ENCODE measurements at places on chromosomes 4 and X.

- no peak for DNase-seq
Measured at GRCh38 chr4:26866781-26867180, 6.1 kb downstream of the STIM2 start.

DNA sequence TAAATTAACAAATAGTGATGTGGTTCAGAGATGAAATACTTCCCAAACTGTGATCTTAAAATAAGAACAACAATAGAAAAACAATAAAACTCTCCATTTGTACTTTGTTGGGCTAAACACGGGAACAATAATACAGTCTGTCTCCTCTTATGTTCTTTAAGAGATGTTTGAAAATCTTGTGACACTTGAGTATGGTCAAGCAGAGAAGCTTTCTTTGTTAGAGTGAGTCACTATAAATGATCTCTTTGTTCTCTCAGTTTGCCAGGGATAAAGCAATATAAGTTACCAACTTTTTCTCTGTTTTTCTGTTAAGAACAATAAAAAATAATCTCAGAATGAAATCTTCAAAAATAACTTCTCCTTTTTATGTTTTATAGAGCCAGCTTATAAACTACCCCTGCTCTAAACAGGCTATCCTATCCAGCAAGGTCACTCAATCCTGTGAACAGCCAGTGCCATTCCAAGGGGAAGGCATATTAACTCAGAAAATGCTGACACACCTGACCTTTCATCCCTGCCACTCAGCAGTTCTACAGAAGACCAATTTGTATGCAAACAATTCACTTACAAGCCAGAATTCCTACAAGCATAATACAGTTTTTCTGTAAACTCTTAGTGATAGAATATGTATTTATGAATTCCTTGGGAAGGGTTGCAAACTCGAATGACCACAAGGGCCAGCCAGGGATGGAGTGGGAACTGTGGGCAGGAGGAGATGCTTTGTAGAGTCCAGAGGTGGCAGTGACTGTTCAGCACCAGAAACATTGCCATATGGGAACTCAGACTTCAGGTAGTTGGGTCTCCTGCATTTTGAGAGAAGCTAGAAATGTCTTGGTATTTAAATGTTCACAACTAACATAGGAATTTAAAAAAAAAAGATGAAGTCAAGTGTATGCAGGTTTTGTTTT, 52.2 kb downstream of the AFM start:
- no peak for DNase-seq

DNA sequence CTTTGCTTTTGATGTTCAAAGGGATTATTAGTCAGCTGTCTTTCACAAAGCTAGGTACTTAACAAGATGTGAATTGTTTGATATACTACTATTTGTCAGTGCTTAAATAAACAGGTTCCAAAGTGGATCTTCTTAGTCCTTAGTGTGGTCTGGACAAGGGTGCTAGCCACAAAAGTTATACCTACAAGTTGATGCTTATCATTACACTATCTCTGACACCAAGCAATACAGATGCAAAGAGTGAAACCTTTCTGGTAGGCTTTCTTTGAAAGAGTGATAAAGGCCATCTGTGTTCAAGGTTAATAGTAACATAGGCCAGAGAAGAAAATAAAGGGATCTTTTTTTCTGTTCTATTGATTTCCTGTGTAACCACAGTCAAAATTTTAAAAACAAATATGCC, 12.2 kb upstream of the RBPJ start:
- DNase-seq = no peak

GRCh38 chr4:122821092-122821491, 5.5 kb upstream of the FGF2 start:
- DNase-seq = no peak

- no peak for DNase-seq
Measured at GRCh38 chr4:187364851-187365250, 630.7 kb upstream of the ZFP42 start.

DNA sequence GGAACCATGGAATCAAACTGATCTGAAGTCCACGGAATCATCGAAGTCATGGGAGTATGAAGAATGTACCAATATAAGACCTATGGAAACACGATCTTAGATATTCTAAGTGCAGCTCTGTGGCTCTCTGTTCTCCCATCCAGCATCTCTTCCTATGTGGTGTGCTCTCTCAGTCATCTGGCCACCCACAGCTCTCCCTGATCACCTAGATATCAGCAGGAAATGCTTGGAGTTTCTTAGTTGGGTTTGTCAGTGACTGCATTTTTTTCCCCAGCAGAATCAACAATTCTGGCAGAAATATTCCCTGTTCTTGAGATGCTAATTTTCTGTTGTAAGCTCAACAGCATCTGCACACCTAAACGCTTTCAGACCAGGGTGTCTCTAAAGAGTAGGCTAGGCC, 94.1 kb downstream of the GC start:
- no peak for DNase-seq

GRCh38 chr4:89836031-89836745, 773 bp downstream of the SNCA start:
- no peak for DNase-seq

- no peak for DNase-seq
Measured at GRCh38 chrX:136961594-136962135, 72.1 kb downstream of the GPR101 start.

DNA sequence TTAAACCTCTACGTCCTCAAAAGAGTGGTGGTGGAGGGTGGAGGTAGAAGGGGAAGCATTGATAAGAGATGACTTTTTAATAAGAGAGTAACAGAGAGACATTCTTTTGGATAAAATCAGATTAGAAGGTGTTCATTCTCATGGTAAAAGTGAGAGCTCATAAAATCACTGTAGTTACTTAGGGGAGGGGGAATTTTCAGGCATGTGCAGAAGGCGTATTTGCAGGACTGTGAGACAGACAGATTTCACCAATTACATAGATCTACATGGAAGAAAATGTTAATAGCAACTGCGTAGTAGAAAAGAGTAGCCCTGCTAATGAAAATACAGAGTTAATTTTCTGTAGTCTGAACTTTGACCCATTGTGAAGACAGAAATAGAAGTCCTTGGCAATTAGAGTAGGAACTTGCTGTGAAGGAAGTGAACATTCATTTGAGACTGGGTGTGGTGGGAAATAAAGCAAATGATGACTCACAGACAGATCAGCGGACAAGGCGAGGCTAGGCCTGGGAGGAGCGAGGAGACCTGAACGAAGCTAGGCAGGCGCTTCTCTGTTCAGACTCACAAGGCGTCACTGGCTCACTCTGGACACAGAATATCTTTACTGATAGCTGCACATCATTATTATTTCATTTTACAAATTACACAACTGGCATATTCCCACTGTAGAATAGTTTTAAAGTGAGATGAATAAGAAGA, 57.2 kb upstream of the FAM9C start:
- no peak for DNase-seq

GRCh38 chr4:144653781-144654545, 8.0 kb downstream of the HHIP start:
- DNase-seq = no peak

- no peak for DNase-seq
Measured at GRCh38 chr4:182213004-182213403, 30.2 kb upstream of the TENM3 start.

- DNase-seq = no peak
Measured at GRCh38 chr4:186942758-186943377, 219.2 kb upstream of the FAT1 start.

DNA sequence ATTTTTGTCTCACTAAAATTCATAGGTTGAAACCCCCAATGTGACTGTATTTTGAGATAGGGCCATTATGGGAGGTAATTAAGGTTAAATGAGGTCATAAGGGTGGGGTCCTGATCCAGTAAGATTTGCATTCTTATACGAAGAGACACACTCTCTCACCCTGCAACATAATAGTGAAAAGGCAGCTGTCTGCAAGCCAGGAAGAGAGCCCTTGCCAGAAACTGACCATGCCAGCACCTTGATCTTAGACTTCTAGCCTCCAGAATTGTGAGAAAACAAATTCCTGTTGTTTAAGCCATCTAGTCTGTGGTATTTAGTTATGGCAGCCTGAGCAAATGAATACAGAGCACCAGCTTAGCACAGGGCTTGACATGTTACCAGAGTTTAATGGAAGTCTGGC, 17.5 kb upstream of the IGSF1 start:
- no peak for DNase-seq

DNA sequence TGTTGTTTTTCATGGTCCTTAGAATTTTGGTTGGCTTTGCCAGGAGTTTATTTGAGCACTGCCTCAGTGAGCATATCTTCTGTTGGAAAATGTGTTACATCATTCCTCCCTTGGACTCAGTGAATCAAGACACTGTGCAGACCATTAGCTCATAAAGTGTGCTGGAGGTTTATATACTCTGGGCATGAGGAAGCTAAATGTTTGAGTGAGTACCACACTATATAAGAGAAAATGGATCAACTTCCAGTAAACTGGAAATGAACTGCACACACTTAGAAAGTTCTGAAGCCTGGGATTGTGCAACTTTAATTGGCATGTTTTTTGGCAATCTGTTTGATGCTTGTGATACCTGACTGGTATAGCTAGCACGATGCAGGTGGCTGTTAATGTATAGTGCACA, 75.9 kb downstream of the LIMCH1 start:
- DNase-seq = no peak

DNA sequence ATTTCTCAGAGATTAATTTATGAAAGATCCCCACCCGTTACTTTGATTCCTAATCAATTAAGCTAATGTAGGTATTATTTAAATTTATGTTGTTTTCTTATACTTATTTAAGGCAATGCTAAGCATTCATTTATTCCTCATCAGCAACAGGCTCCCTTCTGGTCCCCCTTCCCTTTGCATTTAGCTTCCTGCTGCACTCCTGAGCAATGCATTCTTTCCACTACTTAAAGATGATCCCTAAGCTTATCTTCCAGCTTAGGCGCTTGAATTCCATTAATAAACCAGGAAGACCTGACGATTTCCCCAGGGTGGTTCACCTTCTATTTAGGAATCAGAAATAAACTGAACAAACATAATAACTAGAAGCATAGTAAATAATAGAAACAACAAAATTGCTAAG, 1003.1 kb downstream of the FSTL5 start:
- DNase-seq = no peak

DNA sequence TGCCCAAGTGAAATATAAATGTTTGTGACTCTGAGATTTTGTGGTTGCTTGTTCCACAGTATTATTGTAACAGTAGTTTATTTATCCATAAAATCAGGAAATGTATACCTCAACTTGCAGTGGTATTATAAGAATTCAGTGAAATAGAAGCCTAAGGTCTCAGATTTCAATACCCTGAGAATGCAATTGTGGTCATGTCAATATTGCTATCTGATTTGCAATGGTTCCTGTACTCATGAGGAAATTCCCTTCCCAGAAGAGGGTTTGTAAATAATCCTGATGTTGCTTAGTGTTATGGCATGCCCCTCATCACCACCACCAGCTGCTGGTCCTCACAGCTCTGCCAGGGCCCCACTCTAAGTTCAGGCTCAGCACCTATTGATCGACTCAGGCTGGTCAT, 67.8 kb downstream of the SLC34A2 start:
- DNase-seq = no peak

DNA sequence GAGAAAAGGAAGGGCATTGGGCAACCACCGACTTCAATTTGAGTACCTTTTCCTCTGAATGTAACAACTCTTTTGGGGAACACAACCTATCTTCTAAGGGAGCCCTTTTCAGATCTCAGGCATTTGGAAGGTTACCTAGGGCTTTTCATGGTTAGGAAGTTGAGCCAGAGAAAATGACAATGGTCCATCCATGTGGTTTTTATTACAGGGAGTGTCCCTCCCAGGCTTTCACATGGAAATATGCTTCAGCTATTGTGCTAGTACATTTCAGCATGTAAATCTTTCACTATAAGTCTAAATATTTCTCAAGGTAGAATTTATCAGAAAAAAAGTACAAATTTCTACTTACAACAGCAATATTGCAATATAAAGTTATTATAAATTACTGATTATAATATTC, 259.8 kb downstream of the IQCM start:
- no peak for DNase-seq

DNA sequence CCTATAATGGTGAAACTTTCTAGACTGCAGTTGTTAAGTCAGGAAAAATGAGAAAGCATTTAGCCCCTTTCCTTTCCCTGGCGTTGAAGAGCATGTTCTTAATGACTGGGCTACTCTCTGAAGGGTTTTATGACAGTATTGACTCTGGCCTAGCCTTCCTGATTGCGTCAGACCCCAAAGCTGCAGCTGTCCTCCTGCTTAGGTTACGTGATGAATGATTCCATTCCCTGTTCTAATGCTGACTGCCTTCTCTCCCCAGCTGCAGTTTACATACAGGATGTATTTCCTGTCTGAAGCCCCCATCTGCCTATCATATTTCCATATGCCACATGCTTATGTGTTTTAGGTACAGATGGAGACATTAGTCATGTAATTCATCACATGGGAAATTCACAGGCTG, 105.8 kb upstream of the EGFL6 start:
- no peak for DNase-seq

DNA sequence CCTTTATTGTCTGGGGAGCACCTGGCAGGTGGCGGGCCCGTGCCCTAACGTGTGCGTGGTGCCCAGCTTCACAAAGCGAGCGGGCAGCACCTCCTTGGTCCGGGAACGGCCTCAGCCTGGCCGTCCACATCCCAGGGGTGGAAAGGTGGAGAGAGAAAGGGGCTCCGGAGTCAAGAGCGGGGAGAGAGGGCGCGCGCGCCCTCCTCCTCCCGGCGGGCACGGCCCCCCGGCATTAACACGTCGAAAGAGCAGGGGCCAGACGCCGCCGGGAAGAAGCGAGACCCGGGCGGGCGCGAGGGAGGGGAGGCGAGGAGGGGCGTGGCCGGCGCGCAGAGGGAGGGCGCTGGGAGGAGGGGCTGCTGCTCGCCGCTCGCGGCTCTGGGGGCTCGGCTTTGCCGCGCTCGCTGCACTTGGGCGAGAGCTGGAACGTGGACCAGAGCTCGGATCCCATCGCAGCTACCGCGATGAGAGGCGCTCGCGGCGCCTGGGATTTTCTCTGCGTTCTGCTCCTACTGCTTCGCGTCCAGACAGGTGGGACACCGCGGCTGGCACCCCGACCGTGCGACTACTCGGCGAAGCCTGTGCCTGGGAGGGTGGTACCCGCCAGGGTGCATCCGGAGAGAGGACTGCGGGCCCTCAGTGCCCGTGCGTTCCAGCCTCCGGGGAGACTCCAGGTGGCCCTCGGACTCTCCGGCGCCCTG, at the start of gene KIT:
TSS of gene KIT (plus strand) at position 407 of the 701 bp plus-strand sequence. CDS start at position 465, 58 bp downstream.
- no peak for DNase-seq

DNA sequence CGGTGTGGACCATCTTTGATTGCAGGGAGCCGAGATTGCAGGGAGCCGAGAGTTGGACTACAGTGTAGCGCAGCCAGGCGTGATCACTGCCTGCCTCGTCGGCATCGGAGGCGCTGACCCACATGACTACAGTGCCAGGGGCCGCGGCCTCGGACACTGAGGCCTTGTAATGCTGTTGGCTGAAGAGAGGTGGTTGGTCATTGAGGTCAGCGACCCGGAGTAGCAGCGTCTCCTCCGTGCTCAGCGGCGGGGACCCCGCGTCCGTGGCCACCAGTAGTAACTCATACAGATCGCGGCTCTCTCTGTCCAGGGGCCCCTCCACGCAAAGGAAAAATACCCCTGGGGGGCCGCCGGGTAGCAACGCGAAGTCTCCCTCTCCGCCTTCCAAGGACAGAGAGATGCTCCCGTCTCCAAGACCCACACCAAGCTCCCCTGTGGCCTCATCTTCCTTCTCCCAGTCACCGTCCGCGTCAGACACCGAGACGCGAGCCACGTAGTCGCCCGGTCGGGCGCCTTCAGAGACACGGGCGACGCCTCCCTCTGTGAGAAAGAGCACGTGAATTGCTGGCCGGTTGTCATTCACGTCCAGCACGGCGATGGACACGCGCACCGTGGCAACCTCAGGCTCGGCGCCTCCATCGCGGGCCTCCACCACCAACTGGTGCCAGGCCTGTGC, 1.9 kb downstream of the DCHS2 start:
- no peak for DNase-seq

Measured in stimulated activated CD8-positive, alpha-beta memory T cell treated with anti-CD3 and anti-CD28 coated beads, Interleukin-7, amount 100 ng/mL, for 4 hours (primary cell).